Astrocyte (in vitro differentiated cells and primary cell): ENCODE measurements at places on chromosomes 12 and 14.

GRCh38 chr12:96419576-96420276 is 19.5 kb upstream of the CDK17 start:
- no peak for DNase-seq

DNA sequence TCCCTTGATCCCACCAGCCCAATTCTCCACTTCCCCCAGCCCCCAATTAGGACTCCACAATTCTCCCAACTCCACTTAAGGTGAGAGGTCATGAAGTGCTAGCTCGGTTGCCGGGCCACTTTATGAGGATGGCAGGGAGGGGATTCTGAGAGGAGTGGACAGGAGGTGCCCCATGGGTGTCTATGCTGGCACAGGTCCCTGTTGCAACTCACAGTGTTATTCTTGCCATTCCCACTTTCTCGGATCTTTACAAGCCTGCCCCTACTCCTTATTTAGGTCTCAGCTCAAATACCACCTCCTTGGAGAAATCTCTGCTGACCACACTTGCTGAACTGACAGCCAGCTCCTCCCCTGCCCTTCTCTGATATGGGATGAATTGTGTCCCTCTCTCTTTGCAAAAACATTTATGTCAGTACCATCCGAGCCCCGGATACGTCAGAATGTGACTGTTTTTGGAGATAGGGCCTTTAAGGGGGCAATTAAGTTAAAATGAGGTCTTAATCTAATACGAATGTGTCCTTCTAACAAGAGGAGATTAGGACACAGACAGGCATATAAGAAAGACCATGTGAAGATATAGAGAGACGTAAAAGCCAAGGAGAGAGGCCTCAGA is 4.2 kb upstream of the LGALS3 start:
- DNase-seq, result no peak

DNA sequence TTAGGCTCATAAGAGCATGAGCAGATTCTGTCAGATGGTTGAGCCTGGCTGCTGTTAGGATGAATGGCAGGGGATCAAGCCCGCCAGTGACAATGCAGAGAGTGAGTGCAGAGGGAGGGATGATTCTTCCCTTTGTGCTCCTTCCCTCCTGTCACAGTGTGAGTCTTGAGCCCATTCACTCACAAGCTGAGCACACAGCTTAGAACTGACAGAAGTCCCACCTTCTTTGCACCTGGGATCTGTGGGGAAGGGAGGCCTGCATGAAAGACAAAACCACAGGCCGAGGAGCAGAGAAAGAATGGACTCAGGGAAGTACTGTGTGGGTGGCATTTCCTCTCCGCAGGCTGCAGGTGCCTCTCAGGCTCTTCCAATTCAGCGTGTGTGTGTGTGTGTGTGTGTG is 160.6 kb downstream of the KCNA5 start:
- DNase-seq, result no peak

DNA sequence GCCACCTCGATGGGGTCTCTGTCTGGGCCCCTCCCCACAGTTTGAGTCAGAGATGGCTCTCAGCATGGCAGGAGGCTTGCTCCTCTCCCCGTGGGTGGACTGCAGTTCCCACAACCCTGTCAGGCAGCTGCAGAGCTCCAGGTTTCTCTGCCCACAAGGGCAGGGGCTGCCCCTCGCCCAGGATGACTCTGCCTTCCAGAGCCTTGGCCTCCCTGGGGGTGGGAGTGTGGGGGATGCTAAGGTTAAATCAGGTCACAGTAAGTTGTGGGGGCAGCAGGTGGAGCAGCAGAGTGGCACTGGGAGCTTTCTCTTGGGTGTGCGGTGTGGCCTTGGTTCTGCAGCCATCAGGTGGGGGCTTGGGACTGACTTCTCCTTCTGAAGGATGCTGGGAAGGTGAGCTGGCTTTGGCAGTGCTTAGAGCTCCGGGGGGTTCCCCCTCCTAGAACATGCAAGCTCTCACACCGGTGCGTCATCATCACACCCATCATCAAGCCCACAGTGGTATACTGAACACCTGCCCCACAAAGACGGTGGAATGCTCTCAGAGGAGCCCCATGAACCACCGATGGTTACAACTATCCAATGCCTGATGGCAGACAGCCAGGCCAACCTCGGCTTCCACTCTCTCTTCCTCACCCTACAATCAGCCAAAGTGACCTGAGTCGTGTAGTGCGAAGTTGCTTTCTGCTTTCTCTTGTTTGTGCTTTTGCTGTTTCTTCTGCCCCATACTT is 39.7 kb downstream of the ERH start:
- DNase-seq, result peak; percentile 15

DNA sequence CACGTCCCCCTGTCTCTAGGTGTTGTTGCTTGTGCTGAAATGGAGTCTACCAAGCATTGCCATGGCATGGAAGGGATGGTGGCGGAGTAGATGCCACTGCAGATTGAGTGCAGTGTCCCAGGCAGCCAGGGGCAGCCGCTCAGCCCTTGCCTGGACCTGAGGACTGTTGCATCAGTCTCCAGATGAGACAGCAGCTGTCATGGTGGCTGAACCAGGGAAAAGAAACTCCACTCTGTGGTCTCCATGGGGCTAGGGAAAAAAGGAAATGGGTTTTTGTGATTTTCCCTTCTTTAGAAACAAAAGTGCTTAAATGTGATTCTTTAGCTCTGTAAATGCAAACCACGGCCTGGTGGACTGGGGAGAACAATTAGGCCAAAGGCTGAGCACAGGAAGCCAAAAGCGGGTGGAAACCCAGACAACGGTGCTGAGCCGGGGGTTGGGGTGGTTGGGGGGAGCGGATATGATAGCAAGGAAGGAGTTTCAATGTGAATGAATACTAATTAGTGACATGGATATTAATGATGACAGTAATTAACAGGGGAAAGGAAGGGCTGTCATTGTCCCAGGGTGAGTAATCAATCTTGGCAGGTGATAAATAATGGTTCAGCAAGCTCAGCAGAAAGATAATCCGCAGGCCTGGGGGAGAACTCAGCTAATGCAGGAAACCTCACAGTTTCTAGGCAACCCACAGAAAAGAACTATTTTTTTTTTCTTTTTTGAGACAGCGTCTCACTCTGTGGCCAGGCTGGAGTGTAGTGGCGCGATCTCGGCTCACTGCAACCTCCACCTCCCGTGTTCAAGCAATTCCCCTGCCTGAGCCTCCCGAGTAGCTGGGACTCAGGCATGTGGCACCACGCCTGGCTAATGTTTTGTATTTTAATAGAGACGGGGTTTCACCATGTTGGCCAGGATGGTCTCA is 442.6 kb downstream of the DPF3 start:
- DNase-seq, result peak; percentile 41

GRCh38 chr12:104163631-104164030 is 25.6 kb upstream of the NFYB start:
- DNase-seq, result no peak

DNA sequence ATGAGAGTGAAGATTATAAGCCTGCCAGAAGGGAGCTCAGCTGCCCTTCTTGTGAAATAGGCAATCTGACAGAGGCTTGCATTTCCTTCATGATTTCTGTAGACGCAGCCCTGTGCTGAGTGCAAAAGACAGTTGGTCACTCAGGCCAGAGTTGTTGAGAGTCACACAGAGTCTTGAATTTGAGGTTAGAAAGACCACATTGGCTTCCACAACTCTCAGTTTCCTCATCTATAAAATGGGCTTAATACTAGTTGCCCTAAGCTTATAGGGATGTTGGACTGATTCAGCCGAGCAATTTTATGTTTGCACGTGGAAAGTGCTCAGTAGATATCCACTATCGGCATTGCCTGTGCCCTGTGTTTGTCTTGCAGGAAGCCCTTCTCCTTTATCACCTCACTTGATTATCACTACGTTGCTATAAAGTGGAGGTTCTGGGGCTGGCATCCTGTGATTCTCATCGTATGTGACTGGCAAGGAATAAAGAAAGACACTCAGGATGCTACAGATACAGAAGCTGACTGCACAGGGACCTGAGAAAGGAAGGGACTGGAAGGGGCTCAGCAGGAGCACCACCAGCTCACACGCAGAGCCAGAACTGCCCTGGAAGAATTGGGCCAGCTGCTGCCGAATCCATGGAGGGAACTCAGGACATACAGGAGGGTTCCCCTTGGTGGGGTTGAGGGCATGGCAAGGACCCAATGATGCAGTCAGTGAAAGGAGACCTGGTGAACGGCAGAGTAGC is 19.8 kb upstream of the SERPINA4 start:
- DNase-seq, result no peak
